ENCODE measurements at places on chromosomes 3 and 15.

DNA sequence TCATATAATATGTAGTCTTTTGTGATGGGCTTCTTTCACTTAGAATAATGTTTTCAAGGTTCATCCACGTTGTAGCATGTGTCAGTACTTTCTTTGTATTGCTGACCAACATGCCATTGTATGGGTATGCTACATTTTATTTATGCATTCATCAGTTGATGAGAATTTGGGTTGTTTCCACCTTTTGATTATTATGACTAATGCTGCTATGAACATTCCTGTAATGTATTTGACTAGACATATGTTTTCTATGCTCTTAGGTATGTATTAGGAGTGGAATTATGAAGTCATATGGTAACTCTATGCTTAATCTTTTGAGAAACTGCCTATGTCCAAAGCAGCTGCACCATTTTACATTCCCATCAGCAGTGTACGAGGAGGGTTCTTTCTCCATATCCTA lies 3.2 kb upstream of the PODXL2 start:
- no peak for DNase-seq

GRCh38 chr3:31288641-31289100 lies 244.1 kb upstream of the STT3B start:
- no peak for DNase-seq

GRCh38 chr15:92843326-92843725 lies 56.8 kb upstream of the CHD2 start:
- DNase-seq: no peak

DNA sequence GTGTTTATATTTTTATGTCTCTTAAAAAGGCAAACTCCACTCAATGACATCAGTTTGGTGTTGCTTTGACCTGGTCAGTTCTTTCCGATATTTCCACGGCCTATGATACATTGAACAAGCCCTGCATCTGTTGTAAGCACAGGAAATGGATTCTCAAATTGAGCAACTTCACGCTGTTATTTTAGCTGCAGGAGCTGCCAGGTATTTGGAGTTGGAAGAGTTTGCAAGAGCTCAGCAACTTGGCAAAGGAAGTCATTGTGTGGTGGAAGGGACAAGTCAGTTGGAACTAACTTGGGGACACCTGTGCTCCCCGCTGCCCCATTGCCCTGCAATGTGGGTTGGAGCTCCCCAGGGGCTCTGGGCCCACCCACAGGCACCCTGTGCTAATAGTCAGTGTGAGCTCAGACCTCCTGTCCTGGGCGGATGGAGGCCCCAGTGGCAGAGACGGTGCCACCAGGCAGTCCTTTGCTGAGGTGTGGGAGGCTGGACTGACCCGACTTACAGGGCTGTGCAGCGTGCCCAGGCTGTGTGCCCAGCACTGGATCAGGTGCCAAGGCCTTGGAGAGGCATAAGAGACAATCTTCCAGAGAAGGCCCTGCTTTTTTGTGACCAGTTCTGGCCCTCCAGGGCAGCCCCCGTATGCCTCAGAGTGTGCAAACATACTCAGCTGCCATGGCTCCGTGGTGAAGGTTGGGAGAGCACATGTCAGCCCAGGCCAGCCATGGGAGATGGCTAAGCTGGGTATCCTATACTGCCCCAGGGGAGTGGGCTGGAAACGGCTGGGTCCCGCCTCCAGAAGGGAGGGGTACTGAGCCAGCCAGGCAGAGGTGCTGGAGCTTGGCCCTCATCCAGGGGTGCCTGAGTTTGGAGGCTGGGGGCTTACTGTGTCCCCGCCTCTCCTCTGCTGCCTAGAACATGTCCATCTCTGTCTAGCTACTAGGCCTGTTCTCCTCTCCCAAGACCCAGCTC lies 43.5 kb downstream of the KY start:
- no peak for DNase-seq

DNA sequence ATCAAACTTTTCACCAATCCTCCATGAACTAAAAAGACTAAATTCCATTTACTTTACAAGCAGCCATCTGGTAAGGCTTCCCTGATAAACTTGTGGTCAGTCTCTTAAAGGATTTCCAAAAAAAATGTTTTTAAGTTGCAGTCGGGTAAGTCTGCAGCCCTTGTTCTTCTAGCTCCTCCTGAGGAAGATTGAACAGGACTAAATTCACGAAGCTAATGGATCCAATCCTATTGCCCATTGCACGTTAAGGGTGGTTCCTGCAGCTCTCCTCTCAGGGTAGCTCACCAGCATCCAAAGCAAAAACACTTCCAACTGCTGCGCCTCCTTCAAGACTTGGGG lies 2.8 kb downstream of the HES1 start:
- DNase-seq: no peak

DNA sequence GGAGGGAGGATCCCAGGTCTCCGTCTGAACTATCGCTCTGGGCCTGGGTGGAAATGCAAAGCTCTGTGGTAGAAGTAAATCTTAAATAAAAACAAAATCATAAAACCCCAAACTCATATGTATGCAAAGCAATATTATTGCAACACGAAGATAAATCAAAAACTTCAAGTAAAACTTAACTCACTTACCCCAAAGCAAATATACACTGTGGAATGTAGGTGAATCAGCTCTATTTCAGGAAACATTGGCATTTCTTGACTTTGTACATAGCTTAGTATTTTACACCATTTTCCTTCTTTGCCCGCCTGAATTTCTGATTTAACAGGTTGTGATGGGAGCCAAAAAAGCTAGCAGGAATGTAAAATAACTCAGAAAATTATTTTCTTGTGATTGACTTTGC lies 126.2 kb downstream of the TPRG1 start:
- no peak for DNase-seq
